ENCODE measurements at places on chromosomes 7 and 10.

DNA sequence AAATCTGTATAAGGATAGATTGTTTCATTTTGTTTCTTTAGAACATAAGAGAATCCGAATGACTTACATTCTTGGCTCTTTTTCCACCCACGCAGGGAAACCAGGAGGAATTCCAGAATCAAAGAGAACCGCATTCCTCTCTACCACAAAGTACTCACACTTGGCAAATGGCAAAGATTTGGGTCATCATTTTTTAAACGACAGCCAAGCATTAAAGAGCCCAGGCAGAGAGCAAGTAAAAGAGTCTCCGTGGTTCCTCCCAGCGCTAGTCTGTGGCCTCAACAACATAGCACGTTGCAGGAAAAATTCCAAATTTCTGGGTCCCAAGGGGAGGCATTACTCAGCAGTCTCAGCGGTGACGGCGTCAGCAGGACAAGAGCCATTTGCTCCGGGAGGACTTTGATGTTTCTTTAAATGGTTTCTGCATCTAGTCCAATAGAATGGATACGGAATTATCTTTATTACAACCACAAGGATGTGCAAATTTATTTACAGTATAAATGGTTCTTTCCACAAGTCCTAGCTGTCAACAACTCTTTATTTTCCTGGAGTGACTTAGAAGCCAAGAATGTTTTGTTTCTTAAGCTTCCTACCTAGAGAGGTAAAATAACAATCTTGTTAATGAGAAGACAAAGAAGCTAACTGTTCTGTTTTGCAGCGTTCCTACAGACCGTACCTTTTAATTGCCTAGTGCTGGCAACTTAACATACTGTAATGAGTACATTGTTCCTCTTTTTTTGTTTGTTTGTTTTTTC is 232.5 kb downstream of the SKIDA1 start:
- DNase-seq, result peak; percentile 99

DNA sequence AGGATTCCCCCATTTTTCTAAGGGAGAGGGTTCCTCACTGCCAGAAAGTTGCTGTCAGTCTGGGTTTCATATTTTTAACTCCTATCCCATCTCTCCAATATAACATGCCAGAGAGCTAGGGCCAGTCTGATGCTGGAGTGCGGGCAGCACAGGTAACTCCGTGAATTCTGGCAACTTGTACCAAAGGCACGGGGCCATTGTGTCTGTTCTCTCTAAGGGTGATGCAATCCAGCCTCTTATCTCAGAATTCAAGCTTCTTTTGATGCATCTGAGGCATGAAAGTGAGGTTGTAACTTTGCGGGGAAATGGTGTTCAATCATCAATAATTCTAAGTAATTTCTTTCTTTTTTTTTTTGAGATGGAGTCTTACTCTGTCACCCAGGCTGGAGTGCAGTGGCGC is 1074.4 kb downstream of the TYW1 start:
- DNase-seq, result no peak

DNA sequence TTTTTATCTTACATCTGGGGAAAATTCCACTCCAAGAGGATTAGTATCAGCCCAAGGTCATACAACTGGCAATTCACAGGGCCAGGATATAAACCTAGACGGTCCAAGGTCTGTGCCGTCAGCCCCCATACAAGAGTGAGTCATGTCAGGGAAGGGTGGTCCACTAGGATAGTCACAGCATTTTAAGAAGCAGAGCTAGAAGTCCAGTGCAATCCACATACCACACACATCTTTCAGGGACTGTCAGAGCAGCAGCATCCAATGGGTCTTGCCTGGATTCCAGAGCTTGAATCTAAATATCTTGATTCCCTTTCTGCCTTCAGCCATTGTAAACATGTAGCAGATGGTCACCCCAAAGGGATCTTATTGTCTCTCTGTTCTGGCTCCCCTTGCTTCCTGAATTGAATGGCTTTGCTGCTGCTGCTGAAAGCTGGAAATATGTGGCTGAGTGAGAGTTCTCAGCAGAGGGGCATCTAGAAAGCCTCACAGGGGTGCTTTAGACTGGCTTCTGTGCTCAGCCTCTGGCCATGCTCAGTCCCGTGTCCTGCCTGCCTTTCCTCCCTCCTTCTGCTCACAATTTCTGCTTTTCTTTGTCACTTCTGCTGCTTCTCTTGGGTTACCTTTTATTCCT is 9.9 kb upstream of the OR6V1 start:
- DNase-seq, result peak; percentile 63

GRCh38 chr10:54799506-54799905 is 1.5 kb downstream of the PCDH15 start:
- DNase-seq, result no peak

DNA sequence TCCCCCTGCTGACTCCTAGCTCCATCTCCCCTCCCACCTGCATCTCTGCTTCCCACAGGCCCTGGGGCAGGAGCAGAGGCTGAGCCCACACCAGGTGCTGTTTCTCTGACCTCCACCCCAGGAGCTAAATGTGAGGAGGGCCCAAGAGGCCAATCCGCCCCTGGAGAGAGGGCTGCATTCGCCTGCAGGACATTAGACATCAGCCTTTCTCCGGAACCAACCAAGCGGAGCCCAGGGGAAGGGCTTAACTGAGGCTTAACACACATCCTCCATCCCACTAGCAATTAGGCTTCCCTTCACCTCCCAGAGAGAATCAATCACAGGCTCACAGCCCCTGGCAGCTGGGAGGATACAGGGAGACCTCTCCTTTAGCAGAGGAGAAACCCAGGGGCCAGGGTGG is 50.5 kb downstream of the SH3PXD2A start:
- DNase-seq, result no peak

DNA sequence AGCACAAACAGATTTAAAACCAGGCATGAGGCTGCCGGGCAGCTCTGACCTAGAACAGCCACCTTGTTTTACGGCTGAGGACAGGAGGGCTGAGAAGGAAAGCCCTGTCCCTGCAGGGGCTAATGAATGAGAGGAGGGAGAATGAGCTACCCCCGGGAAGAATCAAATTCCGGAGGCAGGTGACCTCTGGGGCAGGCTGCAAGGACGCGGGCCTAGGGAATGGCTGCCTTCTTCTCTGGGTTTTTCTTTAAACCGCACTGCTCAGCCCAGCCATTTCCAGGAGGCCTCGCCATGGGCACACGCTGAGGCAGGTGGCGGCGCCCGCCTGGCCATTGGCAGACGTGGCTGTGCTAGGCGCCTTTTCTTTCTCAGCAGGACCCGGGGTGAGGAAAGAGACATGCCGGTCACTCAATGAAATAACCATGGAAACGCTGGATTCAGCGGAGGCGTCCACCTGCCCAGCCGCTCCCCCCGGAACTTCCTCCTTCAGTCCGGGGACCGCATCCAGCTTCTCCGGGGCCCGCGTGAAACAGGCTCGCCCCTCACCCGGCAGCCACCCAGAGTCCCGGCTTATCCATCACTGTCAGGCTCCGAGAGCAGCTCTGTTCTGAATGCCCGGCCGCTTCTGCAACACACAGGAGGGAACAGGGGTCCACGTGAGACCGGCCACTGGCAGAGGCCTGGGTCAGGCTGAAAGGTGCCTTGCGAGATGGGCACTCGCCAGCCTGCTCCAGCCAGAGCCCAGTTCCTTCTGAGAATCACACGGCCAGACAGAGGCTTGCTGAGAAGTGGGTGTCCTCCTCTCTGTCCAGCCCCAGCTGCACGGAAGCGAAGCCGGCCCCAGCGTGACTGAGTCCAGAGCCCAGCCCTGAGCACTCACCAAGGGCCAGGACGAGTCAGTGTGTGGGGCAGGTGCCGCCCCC is 82.1 kb downstream of the PDGFA start:
- DNase-seq, result no peak
